ENCODE measurements at places on chromosomes 16 and 17. TPM values are rescaled to one million over a fixed set of nuclear protein-coding genes. Genes with fewer than 3 reads are reported as not detected.

The C16orf87 gene
- total RNA-seq = 11.1 TPM

The SLC16A3 gene
- 171 TPM for total RNA-seq

The NPW gene
- 3.9 TPM for total RNA-seq

The GAST gene
- not detected for total RNA-seq

The SPATA32 gene
- not detected for total RNA-seq

The NRN1L gene
- total RNA-seq = not detected

The PTX4 gene
- 0.31 TPM for total RNA-seq

All from endothelial cell of umbilical vein (primary cell).